ENCODE measurements at places on chromosomes 6 and 20.

GRCh38 chr20:32319100-32319499 is 39.0 kb upstream of the ASXL1 start:
- no peaks in the 10 kb centered on the region for H3K27me3 ChIP-seq
- no peak overlapping the region for H3K4me3 ChIP-seq
- H3K36me3 ChIP-seq: peaks cover 20% of the 10 kb centered on the region
- H3K4me1 ChIP-seq: no peaks in the 10 kb centered on the region
- no peak overlapping the region for H3K27ac ChIP-seq

- no peaks in the 10 kb centered on the region for H3K27me3 ChIP-seq
- no peaks in the 10 kb centered on the region for H3K4me1 ChIP-seq
- no peak overlapping the region for H3K4me3 ChIP-seq
These were observed 34.9 kb downstream of the C20orf203 start for GRCh38 chr20:32638848-32639247.

GRCh38 chr20:52869276-52869675 is 102.9 kb upstream of the TSHZ2 start:
- H3K4me3 ChIP-seq: no peak overlapping the region
- H3K36me3 ChIP-seq: no peaks in the 10 kb centered on the region
- H3K4me1 ChIP-seq: no peaks in the 10 kb centered on the region
- H3K27me3 ChIP-seq: no peaks in the 10 kb centered on the region
- H3K27ac ChIP-seq: no peak overlapping the region
- DNase-seq: no peak

GRCh38 chr20:64106435-64106961 is 867 bp downstream of the NPBWR2 start:
- H3K27me3 ChIP-seq: no peaks in the 10 kb centered on the region
- H3K4me1 ChIP-seq: no peaks in the 10 kb centered on the region
- no peaks in the 10 kb centered on the region for H3K36me3 ChIP-seq
- no peak overlapping the region for H3K4me3 ChIP-seq

GRCh38 chr6:21034345-21034744 is 500.1 kb downstream of the CDKAL1 start:
- H3K4me1 ChIP-seq: no peaks in the 10 kb centered on the region
- H3K27ac ChIP-seq: no peak overlapping the region
- DNase-seq: no peak
- H3K27me3 ChIP-seq: no peaks in the 10 kb centered on the region
- H3K36me3 ChIP-seq: no peaks in the 10 kb centered on the region

- H3K4me3 ChIP-seq: no peak overlapping the region
- H3K36me3 ChIP-seq: peaks cover 12% of the 10 kb centered on the region
- H3K4me1 ChIP-seq: no peaks in the 10 kb centered on the region
- H3K27me3 ChIP-seq: no peaks in the 10 kb centered on the region
- H3K27ac ChIP-seq: no peak overlapping the region
These were observed 74.6 kb downstream of the ATG5 start for GRCh38 chr6:106250953-106251352.

DNA sequence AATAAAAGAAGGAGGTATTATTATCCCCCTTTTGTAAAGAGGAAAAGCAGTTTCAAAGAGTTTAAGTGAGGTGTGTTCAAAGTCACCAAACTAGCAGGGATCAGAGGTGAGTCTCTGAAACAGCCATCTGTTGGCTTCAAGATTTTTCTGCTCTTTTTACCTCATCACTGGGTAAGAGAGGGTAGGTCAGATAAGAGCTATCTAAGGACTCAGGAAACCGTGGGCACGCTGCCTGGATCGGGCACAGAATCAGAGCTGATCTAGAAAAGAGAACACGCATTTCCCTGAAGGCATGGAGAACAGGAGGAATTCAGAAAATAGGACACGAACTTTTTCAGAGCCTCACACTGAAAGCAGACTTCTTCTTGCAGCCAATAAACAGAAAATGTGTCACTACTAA is 65.8 kb upstream of the LY86 start:
- no peaks in the 10 kb centered on the region for H3K27me3 ChIP-seq
- H3K4me1 ChIP-seq: no peaks in the 10 kb centered on the region

- no peaks in the 10 kb centered on the region for H3K36me3 ChIP-seq
- no peak for DNase-seq
- peak overlapping the region; percentile 46 for H3K27ac ChIP-seq
- peaks cover 13% of the 10 kb centered on the region for H3K4me1 ChIP-seq
These were observed 40.5 kb upstream of the TAF8 start for GRCh38 chr6:42009844-42010184.

DNA sequence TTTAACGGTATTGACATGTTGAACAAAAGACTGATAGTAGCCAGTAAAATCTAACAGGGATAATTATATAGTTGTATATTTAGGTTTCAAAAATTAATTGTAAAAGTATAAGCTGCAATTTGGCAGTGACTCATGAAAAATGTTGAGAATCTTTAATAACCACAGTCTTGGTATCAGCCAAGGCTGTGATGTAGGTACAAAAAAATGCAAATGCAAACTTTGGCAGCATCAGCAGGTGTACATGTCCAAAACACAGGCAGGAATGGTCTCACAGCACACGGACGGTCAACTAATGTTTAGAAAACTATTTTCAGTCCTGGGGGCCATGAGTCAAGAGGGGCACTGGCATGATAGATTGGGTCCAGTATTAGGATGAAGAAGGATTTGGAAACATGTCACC is 58.5 kb upstream of the BEND3 start:
- no peak overlapping the region for H3K27ac ChIP-seq
- H3K4me1 ChIP-seq: no peaks in the 10 kb centered on the region
- no peaks in the 10 kb centered on the region for H3K27me3 ChIP-seq
- H3K36me3 ChIP-seq: peaks cover 5% of the 10 kb centered on the region
- H3K4me3 ChIP-seq: no peak overlapping the region

DNA sequence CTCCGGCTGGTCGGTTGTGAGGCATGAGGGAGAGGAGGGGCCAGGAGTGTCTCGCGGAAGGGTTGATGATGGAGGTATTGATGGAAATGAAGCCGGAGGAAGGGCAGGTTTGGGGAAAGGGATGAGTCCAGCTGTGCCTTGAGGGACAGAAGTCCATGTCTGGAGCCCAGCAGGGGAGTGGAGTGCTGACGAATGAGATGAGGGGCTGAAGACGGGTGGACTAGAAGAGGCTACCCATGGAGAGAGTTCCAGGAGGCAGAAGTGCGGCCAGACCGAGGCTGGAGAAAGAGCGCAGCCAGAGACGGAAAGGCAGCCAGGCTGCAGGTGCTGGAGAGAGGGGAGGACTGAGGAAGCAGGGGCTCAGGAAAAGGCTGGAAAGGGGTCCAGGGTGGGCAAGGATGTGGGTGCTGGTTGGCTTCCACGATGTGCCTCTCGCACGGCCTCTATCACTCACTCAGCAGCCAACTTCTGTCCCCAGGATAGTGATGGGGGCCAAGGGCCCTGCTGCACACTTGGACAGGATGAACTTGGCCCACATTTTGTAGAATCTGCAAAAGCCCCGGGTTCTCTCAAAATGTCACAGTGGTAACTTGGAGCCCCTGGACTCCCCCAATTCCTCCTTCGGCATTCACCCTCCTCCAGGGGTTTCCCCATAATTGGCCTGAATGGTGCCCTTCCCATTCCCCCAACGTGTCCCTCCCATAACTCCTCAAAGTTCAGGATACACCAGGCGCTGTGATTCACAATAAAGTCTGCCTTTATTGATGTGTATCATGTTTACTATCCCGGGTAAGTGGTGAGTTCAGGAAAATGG is 627 bp upstream of the EIF6 start:
- H3K36me3 ChIP-seq: no peaks in the 10 kb centered on the region
- peak overlapping the region; percentile 88 for H3K27ac ChIP-seq
- H3K4me1 ChIP-seq: peaks cover 15% of the 10 kb centered on the region
- H3K4me3 ChIP-seq: peak overlapping the region; percentile 73

DNA sequence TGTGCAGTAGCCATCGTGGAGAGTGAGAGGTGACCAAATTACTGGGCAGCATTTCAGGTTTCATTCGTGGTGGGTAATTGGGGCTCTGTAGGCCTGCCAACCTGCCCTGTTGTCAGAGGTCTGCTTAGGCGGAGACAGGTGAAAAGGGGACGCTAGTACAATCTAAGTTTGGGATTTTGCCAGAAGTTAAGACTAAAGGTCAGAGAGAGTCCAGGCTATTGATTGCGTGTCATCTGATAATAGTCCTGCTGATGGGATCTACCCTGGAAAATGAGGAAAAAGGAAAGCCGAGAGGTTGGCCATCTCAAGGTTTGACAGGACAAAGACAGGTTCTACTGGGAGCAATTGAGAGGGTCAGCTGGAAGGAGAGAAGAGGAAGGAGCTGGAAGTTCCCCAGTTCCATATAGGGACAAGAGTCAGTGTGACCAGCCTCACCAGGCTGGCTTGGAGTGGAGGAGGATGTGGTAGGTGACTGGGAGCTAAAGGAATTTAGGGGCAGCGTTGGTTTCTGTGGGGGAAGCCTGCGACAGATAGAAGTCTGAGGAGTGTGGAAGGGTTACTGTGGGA is 10.9 kb downstream of the ARFGEF2 start:
- no peak overlapping the region for H3K27ac ChIP-seq
- no peaks in the 10 kb centered on the region for H3K27me3 ChIP-seq
- H3K4me1 ChIP-seq: peaks cover 58% of the 10 kb centered on the region
- no peak for DNase-seq
- no peaks in the 10 kb centered on the region for H3K36me3 ChIP-seq

- H3K4me1 ChIP-seq: peaks cover 9% of the 10 kb centered on the region
- no peak for DNase-seq
- no peaks in the 10 kb centered on the region for H3K27me3 ChIP-seq
- H3K27ac ChIP-seq: no peak overlapping the region
These were observed 5.4 kb downstream of the METTL24 start for GRCh38 chr6:110352563-110353262.

GRCh38 chr6:116412270-116412669 is 41.5 kb downstream of the DSE start:
- H3K4me3 ChIP-seq: no peak overlapping the region
- H3K27ac ChIP-seq: peak overlapping the region; percentile 43
- no peaks in the 10 kb centered on the region for H3K27me3 ChIP-seq
- no peak for DNase-seq
- H3K36me3 ChIP-seq: peaks cover 9% of the 10 kb centered on the region

DNA sequence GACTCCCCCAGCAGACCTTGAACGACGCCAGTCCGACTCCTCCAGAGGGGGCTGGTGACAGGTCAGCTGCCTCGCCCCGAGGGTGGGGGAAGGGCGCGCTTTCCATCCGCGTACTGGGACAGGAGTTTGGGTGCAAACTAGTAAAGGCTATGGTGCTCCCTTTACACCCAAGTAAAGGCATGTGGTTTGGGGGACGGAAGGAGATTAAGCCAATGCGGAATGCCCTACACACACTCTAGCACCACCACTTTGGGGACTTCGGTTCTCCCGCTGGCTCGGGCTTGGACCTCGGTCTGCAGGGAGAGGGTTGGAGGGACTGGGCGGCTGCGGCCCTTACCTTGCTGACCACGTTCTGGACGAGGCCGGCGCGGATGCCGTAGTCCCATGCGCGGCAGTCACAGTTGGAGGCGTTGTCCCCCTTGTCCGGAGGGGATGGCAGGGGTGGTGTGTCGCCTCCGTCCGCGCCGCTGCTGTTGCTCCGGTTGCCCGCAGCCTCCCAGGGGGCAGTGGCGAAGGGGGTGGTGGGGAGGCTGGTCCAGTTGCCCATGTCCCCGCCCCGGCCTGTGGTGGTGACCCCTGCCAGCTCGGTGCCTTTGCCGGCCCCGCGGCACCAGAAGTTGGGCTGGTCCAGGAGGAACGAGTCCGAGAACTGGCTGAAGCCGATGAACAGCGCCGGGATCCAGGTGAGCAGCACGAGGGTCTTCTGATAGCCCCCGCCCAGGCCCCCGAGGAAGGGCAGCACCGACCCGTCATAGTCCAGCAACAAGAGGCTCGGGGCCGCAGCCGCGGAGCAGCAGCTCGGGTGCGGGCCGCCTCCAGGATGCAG is 1.1 kb downstream of the SLC22A23 start:
- peak overlapping the region; percentile 54 for H3K27ac ChIP-seq
- H3K4me3 ChIP-seq: peak overlapping the region; percentile 53
- no peak for DNase-seq
- H3K36me3 ChIP-seq: no peaks in the 10 kb centered on the region
- no peaks in the 10 kb centered on the region for H3K27me3 ChIP-seq

DNA sequence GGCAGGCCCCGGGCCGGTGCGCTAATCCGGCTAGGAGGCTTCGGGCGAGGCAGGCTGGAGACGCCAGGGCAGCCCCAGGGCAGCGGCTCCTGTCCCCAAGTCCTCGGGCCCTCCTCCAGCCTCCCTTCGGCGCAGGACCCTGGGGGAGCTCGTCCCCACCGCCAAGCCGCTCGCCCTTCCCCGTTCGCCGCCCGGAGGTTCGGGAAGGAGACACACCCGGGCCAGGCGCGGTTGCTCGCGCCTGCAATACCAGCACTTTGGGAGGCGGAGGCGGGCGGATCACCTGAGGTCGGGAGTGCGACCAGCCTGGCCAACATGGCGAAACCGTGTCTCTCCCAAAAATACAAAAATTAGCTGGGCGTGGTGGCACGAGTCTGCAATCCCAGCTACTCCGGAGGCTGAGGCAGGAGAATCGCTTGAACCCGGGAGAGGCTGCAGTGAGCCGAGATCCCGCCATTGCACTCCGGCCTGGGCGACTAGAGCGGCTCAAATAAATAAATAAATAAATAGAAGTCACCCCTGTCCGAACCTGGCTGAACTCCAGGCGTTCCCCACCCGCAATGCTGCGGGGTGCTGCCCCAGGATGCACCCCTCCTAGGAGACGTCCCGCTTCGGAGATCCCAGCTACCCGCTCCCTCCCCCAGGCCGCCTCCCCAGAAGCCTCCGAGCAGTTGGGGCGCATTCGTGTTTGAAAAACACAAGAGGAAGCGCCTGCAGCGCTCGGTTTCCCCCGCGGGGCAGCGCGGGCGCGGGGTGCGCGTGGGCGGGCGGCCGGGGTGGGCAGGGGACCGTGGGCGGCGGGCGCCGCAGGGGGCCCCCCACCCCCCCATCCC is 27.5 kb downstream of the SERPINB9 start:
- H3K27ac ChIP-seq: peak overlapping the region; percentile 26
- H3K27me3 ChIP-seq: no peaks in the 10 kb centered on the region
- H3K4me3 ChIP-seq: peak overlapping the region; percentile 61
- no peak for DNase-seq

DNA sequence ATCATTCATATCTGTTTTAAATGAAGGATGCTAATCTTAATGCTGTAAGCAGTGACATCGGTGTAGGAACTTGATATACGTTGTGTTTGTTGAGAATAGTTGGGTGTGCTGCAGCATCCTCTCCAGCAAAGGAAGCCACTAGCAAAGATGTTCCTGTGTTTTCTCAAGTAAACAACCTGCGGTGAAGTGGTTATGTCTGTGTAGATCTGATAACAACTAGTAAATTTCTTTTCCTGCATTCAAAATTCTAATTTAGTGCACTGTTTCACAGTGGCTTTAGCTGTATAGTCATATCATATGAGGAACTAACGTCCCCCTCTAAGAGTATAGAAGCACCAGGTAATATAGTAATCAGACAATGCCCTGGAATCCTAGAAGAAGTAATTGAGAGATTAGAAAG is 38.7 kb downstream of the NCOA7 start:
- no peak overlapping the region for H3K27ac ChIP-seq
- no peaks in the 10 kb centered on the region for H3K27me3 ChIP-seq
- no peak overlapping the region for H3K4me3 ChIP-seq
- peaks cover 15% of the 10 kb centered on the region for H3K4me1 ChIP-seq

- no peak overlapping the region for H3K27ac ChIP-seq
- no peak overlapping the region for H3K4me3 ChIP-seq
- no peak for DNase-seq
- H3K36me3 ChIP-seq: no peaks in the 10 kb centered on the region
- H3K27me3 ChIP-seq: no peaks in the 10 kb centered on the region
These were observed 717.8 kb upstream of the HS3ST5 start for GRCh38 chr6:115060581-115060980.

All from tibial nerve (tissue), 4 donors.